Chondrocyte (in vitro differentiated cells): ENCODE measurements at places on chromosomes 2 and 18. TPM values are rescaled to one million over a fixed set of nuclear protein-coding genes. Genes with fewer than 3 reads are reported as not detected.

DNA sequence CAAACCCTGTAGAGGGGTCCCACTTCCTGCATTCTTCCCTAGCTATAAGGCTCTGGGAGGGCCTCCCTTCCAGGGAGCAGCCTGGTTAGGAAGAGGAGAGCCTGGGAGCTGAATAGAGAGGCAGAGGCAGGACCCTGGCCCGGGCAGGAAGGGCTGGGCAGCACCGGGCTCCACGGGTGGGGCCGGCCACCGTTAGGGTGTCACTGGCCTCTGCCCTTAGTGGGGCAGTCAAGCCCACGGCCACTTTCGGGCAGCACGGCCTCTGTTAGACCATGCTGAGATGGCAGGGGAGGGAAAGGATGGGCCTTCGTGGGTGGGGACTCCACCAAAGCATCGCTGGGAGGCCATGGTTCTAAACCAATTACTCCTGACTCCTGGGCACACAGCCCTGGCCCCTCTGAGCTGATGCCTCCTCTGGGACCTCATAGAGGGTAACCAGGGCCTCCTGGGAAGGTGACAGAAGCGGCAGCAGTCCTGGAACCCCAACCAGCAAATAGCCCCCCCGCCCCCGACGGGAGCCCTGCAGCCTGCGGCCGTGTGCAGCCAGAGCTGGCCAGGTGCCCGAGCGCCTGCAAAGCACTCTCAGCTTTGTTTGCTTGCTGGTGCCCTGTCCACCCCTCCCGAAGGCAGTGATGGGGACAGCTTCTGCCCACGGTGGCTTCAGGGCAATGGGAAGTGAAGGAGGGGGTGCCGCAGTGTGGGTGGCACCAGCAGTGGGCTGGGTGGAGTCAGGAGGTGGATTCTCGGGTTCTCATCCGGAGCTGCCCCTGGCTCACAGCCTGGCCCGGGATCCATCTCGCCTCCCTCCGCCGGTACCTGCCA is 16.3 kb upstream of the HPCAL1 start:
- H3K4me1 ChIP-seq: peaks cover 39% of the 10 kb centered on the region
- H3K4me3 ChIP-seq: no peak overlapping the region
- no peaks in the 10 kb centered on the region for H3K36me3 ChIP-seq
- no peak for DNase-seq

DNA sequence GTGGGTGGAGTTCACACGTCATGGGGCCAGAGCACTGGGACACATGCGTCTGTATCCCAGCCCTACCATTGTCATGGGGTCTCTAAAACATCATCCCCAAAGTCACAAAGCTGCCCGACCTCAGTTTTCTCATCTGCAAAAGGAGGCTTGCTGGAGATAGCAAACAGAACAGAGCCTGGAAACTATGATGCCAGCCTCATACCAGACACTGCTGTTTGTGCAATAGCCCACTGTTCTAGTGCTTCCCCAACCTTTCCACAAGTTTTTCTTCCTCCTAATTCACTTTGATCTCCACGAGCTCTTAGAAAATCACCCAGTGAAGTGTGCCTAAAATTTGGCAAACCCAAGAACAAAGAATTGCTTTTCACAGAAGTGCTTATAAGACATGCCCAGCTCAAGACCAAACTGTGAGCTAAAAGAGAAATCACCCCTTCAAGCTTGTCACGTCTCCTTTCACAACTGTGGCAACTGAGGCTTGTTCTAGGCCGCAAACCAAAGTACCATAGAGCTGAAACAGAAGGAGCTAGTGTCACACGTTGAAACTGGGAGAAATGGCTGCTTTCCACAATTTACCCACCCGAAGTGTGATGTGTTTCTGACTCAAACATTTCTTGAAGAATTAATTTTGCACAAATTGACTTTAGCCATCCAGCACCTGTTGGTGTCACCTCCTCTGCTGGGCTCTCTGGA is 162.7 kb upstream of the ID2 start:
- no peaks in the 10 kb centered on the region for H3K36me3 ChIP-seq
- H3K4me3 ChIP-seq: no peak overlapping the region
- H3K4me1 ChIP-seq: no peaks in the 10 kb centered on the region
- no peak for DNase-seq
- peaks cover 7% of the 10 kb centered on the region for H3K27me3 ChIP-seq
- no peak overlapping the region for H3K27ac ChIP-seq

GRCh38 chr2:127182626-127183458 is 37.3 kb downstream of the CYP27C1 start:
- DNase-seq: no peak
- no peaks in the 10 kb centered on the region for H3K27me3 ChIP-seq
- no peak overlapping the region for H3K4me3 ChIP-seq
- H3K27ac ChIP-seq: no peak overlapping the region

DNA sequence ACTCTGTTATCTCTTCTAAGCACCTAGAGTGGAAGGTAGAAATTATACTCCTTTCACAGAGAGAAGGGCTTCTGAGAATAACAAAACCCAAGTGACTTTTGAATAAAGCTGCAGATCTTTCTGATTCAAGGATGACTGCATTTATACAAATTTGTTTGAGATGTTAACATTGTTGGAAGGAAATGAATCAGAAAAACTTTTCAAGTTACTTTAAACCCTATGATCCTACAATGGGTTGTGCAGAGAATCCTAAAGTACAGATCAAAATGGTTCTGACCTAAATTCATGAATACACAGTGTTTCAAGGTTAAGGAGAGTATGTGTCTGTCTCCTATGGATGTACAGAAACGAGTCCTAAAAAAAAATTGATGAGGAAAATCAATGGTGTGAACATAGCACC is 1.8 kb downstream of the RFTN2 start:
- no peak for DNase-seq
- H3K36me3 ChIP-seq: peaks cover 7% of the 10 kb centered on the region
- no peak overlapping the region for H3K27ac ChIP-seq
- H3K4me3 ChIP-seq: peak overlapping the region; percentile 37
- peaks cover 66% of the 10 kb centered on the region for H3K4me1 ChIP-seq

DNA sequence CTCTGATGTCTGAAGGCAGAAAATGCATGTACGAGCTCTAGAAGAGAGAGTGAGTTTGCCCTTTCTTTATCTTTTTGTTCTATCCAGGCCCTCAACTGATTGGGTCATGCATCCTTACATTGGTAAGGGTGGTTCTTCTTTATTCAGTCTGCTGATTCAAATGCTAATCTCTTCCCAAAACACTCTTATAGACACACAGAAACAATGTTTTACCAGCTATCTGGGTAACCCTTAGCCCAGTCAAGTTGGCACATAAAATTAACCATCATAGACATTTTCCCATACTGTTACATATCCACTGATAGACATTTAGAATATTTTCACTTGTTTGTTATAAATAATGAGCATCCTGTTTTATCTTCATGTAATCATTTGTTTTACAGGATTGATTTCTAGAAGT is 141.2 kb downstream of the TAF4B start:
- no peak overlapping the region for H3K27ac ChIP-seq
- H3K36me3 ChIP-seq: peaks cover 4% of the 10 kb centered on the region
- no peak overlapping the region for H3K4me3 ChIP-seq
- DNase-seq: no peak
- H3K27me3 ChIP-seq: no peaks in the 10 kb centered on the region
- no peaks in the 10 kb centered on the region for H3K4me1 ChIP-seq

- H3K27ac ChIP-seq: no peak overlapping the region
- no peak for DNase-seq
- no peaks in the 10 kb centered on the region for H3K36me3 ChIP-seq
Measured at GRCh38 chr2:203656522-203657287, 49.7 kb upstream of the CD28 start.

- H3K27me3 ChIP-seq: no peaks in the 10 kb centered on the region
- no peak overlapping the region for H3K27ac ChIP-seq
- peaks cover 31% of the 10 kb centered on the region for H3K4me1 ChIP-seq
- H3K36me3 ChIP-seq: no peaks in the 10 kb centered on the region
- no peak overlapping the region for H3K4me3 ChIP-seq
Measured at GRCh38 chr2:142188562-142188961, 57.7 kb upstream of the LRP1B start.

DNA sequence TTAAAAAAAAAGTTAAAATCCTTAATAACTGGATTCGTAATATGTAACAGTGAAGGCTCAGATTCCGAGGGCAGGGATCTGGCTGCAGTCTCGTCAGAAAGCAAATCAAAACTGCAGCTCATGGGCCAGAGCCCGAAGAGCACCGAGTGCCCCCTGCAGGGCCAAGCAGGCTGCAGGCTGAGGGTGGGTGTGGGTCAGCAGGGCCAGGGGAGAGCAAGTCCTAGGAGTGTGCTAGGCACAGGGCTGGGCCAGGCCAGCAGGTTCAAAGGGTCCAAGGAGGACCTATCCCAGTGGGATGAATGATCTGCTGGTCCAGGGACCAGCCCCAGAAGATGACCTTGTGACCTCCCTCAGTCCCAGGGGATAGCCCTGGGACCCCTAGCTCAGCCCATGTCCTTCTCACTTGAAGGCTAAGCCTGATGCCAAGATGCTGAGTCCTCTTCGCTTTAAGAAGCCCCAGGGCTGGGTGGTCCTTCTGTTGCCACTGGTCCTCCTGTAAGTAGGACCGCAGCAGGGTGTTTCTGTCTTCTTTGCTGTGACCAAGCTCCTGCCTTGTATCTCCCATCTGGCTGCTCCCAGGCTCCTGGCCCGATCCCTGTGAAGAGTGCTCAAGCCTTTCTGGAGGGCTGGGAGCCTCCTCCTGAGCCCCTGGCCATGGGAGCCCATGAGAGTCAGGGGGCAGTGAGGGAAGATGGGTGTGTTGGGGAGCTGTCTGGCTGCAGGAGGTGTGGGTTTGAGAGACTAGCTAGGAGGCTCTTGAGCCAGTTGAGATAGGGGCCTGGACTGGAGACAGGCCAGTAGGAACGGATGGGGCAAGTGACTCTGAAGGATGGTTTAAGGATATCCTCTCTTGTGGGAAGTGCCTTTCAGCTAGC is 150.7 kb downstream of the DYSF start:
- peak overlapping the region; percentile 6 for H3K27ac ChIP-seq
- no peaks in the 10 kb centered on the region for H3K27me3 ChIP-seq
- peaks cover 22% of the 10 kb centered on the region for H3K36me3 ChIP-seq

GRCh38 chr2:28395334-28396061 is 2.8 kb downstream of the FOSL2 start:
- H3K27me3 ChIP-seq: no peaks in the 10 kb centered on the region
- no peak for DNase-seq
- peaks cover 9% of the 10 kb centered on the region for H3K36me3 ChIP-seq
- peaks cover 6% of the 10 kb centered on the region for H3K4me1 ChIP-seq
- no peak overlapping the region for H3K4me3 ChIP-seq

COL4A3 gene
- 1.2 to 6.8 TPM (median 1.4 TPM) in 3 replicates for total RNA-seq

MAP3K19 gene
- total RNA-seq: not detected in 3 replicates
